Motor neuron (in vitro differentiated cells): ENCODE measurements at places on chromosomes 6 and 20. TPM values are rescaled to one million over a fixed set of nuclear protein-coding genes. Genes with fewer than 3 reads are reported as not detected.

DNA sequence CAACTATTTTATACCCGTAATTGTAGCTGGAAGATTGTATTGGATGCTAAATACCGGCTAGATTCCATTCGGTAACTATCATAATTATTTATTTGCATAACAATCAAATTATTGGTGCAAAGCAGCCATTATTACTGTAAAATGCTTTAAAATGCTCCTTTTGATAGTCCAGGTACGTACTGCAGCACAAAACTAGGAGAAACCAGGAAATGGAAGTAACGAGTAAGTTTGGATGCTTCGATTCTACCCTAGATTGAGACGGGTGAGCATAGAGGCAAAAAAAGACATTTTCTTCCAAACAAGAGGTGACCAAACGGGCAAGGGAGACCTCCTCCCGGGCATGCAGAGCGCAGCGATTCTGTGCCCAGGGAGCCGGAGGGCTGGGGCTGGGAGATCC is 469 bp upstream of the XRN2 start:
- peak; percentile 56 for ATAC-seq

DNA sequence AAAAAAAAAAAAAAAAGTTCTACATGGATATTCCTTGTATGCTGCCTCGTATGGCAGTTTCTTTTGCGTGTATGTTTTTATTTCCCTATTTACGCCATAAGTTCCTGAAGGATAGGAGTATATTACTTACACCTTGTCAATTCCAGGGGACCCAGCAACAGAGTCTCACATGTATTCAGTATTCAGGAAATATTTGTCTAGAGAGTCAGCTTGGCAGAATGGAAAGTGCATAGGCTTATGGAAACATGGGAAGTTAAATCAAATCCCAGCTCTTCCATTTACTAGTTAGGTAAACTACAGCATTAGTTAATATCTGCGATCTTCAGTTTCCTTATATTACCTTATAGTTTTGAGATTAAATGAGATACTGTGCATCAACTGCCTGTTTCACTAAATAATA is 51.1 kb upstream of the SLC22A16 start:
- ATAC-seq: no peak

- ATAC-seq: no peak
These were observed 415.5 kb upstream of the MAN1A1 start for GRCh38 chr6:119764927-119765681.

The ABCF1 gene
- 40.7 and 43.2 TPM in 2 replicates for total RNA-seq

GRCh38 chr6:123587838-123588545 is 48.8 kb downstream of the TRDN start:
- no peak for ATAC-seq

DNA sequence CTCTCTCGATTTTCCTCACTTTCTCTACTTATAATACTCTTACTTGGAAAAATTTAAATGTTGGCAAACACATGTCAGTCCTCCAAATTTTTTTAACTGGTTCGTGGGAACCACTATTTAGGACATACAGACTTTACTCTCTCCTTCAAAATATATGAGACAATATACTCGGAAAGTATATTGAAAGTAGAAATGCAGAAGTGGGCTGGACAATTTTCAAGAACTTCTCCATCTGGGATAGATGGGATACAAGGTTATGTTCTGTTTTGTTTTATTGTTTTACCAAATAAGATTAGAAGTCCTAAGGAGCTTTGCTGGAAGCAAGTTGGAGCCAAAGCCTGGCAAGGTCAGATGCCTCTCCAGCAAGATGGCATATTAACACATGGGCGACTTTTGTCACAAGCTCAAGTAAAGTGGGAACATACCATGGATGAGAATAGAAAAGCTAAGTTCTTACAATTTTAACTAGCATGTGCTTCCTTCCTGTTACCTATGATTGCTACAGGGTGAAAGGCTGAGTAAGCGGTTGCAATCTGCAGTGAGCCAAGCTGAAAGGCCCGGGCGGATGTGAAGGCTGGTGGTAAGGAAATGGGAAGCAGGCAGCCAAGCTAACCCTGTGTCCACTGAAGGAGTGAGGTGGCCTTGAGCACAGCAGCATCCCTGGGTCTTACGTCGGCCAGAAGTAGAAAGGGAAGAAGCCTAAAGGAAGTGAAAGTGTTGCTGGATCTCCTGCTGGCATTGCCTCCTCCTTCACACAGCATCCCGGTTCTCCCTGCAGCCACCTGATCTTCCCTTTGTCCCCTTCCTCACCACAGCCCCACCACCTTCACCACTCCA is 7.1 kb downstream of the MAP3K5 start:
- ATAC-seq: no peak

DNA sequence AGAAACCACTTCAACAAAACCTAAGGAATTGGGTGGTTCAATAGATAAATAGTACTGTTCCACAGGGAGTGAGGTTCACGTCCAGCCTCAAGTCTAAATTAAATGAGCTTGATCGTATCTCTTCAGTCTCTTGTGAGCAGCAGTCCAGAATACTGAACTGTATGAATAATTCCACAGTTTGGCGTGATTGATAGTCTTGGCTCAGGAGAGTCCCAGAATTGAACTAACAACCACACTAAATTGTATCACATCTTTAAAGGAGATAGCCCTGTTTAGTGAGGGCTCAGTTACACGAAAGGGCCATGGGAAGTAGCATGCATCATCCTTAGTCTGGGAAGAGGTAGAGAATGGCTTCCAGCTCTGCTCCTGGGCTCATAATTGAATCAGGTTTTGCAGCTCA is 224.6 kb downstream of the PACRG start:
- ATAC-seq: peak; percentile 57

DNA sequence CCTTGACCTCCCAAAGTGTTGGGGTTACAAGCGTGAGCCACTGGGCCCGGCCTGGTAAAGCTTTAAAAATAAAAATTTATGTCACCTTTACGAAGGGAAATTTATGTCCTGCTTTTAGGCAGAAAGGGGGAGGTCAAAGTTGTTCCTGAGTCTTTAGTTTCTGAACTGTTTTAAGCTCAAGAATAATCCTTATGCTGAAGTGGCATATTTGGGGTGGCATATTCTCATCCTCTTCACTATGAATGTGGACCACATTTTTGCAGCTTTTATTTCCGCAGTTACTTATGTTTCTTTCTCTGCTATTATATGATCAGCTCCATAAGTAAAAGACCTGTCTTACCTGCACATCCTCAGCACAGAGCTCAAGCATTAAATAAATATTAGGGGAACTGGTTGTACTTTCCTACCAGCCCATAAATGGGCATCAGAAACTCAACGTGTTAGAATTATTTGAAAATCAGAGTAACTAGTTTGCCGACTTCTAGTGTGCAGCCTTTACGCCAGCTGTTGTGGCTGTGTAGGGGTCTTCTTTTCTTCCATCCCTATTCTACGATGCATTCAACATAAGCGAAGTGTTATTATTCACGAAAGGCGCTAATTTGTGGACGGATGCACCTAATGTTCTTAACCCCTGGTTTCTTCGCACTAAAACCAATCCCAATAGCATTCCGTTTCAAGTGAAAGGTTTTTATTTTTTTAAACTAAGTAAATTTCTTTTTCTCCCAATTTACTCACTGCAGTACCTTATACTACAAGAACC is 867 bp upstream of the AKAP7 start:
- ATAC-seq: no peak

GRCh38 chr6:54586251-54586650 is 260.3 kb upstream of the FAM83B start:
- ATAC-seq: no peak

DNA sequence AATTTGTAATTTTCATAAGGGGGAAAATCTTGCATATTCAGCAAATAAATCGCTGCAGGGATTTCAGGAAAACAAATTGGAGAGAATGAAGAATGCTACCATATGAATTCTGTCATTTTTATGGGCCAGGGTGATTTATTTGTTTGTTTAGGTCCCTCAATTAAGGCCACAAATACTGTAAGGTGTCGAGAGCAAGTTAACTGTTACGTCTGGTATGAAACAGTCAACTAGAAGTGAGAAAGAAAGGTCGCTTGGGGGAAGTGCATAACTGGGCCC is 166.9 kb upstream of the TSHZ2 start:
- no peak for ATAC-seq

The PSMB9 gene
- 9.1 and 10.6 TPM in 2 replicates for total RNA-seq

DNA sequence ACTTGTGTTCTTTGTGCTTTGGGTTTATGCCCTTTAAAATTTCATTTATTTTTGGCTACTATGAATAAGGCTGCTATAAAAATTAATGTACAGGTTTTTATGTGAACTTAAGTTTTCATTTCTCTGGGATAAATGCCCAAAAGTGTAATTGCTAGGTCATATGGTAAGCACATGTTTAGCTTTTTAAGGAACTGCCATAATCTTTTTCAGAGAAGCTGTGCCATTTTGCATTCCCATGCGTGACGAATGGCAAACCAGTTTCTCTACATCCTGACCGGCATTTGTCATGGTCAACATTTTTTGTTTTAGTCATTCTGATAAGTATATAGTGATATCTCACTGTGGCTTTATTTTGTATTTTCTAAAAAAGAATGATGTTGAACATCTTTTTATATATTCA is 236.0 kb upstream of the SGK1 start:
- ATAC-seq: no peak

- no peak for ATAC-seq
These were observed 133.4 kb downstream of the BANF2 start for GRCh38 chr20:17833036-17833674.

The THBS2 gene
- total RNA-seq: 1.3 and 1.9 TPM in 2 replicates

GRCh38 chr6:77136086-77136485 is 327.2 kb downstream of the HTR1B start:
- no peak for ATAC-seq

DNA sequence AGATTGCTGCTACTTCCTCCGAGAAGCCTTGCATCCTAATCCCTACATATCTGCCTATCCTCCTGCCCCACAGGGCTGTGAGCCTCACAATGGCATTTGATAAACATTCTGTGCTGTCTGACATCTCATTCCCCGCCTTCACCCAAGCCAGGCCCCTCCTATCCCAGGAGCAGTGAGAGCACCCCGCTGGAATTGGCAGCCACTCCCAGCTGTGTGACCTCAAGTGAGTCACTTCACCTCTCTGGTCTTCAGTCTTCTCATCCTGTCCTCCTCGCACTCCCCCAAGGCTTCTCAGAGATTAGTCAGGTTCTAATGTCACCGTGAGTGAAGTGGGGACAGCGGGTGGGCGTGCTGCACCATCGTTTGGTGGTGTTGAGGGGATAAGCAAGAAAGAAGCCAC is 81.7 kb downstream of the CDH22 start:
- peak; percentile 80 for ATAC-seq

DNA sequence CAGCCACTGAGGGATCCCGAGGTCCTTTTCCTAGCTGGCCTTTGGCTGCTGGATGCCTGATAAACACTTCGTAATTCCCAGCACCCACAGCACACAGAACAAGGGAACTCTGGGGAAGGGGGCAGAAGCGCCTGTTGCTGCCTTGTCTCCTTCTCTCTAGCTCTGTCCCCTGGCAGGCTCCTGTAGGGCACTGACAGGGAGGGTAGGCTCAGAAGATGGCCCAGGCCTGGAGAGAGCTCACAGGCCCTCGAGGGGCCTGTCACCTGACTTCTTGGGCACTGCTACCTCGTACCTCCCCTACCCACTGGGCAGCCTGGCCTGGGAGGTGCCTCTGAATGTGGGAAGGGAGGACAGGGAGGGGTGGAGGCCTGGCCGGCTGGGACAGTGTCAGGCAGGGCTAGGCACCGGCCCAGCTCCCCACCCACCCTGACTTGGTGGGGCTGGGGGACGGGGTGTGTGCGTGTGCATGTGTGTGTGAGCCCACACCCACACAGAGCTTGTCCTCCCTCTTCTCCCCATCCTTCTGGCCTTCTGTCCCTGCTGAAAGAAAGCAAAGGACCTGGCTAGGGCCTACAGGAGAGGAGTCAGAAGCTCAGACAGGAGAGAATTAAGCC is 18.1 kb downstream of the C6orf132 start:
- ATAC-seq: peak; percentile 65

GRCh38 chr6:130313206-130313605 is 52.6 kb upstream of the TMEM200A start:
- no peak for ATAC-seq

DNA sequence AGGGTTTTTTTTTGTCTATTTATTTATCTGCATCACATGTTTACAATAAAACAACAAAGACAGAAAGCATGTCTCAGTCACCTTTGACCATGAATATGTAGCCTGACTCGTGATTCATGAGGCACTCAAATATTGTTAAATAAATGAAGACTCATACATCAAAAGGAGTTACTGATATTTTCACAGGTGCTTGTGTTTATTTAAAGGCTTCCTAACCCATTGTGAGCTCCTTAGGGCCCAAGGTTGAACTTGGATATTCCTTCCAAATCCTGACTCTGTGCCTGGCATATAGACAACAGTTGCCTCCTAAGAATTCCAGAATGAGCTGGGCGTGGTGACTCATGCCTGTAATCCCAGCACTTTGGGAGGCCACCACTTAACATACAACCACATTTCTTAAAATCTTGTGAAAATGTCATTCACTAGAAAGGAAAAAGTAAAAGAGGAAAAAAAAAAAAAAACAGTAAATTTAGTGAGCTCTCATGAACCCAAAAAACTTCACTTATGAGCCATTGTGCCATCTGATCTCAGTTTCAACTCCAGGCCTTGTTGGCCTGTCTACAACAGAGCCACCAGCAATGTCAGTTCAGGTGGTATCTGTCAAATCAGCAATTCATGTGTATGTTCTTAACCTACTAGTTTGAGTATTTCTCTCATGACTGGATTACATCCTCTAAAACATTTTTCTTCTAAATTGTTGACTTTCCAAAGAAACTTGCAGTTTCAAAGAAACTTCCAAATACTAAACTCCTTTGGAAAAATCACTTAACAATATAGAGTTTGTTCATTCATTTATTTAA is 162.7 kb upstream of the MARCKS start:
- no peak for ATAC-seq

The RIPOR2 gene
- total RNA-seq: 20.4 and 25.9 TPM in 2 replicates
